ENCODE measurements at places on chromosomes 5 and 9. TPM values are rescaled to one million over a fixed set of nuclear protein-coding genes. Genes with fewer than 3 reads are reported as not detected.

DPP7 gene
- 86.9 TPM for total RNA-seq

FRRS1L gene
- under 0.01 TPM for total RNA-seq

OR1J2 gene
- not detected for total RNA-seq

TAF1L gene
- total RNA-seq: under 0.01 TPM

PCDHGA10 gene
- total RNA-seq: 0.52 TPM

NOP16 gene
- 6.1 TPM for total RNA-seq

FOXD4L6 gene
- not detected for total RNA-seq

MARVELD2 gene
- 0.10 TPM for total RNA-seq

PAPPA gene
- under 0.01 TPM for total RNA-seq

LAMC3 gene
- total RNA-seq: 0.73 TPM

OR1L6 gene
- total RNA-seq: not detected

PCDHGB1 gene
- total RNA-seq: not detected

CENPH gene
- total RNA-seq: 6.1 TPM

NUTM2F gene
- total RNA-seq: not detected

DPH7 gene
- 17.6 TPM for total RNA-seq

KIF24 gene
- total RNA-seq: 0.21 TPM

FAM151B gene
- total RNA-seq: 5.6 TPM

RNF208 gene
- 0.31 TPM for total RNA-seq

All from mononuclear cell (primary cell).